ENCODE measurements at places on chromosomes 3 and 15. TPM values are rescaled to one million over a fixed set of nuclear protein-coding genes. Genes with fewer than 3 reads are reported as not detected.

Gene CAV3
- polyA plus RNA-seq, result 337 TPM

Gene ABHD2
- 22.0 TPM for polyA plus RNA-seq

Gene ASB14
- 1.1 TPM for polyA plus RNA-seq

Gene VWA5B2
- 0.63 TPM for polyA plus RNA-seq

Gene ADIPOQ
- polyA plus RNA-seq, result 7.3 TPM

Gene MESP1
- polyA plus RNA-seq, result 1.3 TPM

Gene GRAMD1C
- polyA plus RNA-seq, result 1.7 TPM

Gene TLR9
- polyA plus RNA-seq, result 0.28 TPM

Gene SI
- not detected for polyA plus RNA-seq

Gene ST3GAL6
- polyA plus RNA-seq, result 5.7 TPM

Gene GPR87
- polyA plus RNA-seq, result not detected

Gene HIGD2B
- not detected for polyA plus RNA-seq

Gene GCSAM
- polyA plus RNA-seq, result 0.80 TPM

Gene LHFPL4
- polyA plus RNA-seq, result 0.04 TPM

Gene PARP15
- 2.8 TPM for polyA plus RNA-seq

Gene TTLL13
- not detected for polyA plus RNA-seq

Gene CPN2
- 0.09 TPM for polyA plus RNA-seq

DNA sequence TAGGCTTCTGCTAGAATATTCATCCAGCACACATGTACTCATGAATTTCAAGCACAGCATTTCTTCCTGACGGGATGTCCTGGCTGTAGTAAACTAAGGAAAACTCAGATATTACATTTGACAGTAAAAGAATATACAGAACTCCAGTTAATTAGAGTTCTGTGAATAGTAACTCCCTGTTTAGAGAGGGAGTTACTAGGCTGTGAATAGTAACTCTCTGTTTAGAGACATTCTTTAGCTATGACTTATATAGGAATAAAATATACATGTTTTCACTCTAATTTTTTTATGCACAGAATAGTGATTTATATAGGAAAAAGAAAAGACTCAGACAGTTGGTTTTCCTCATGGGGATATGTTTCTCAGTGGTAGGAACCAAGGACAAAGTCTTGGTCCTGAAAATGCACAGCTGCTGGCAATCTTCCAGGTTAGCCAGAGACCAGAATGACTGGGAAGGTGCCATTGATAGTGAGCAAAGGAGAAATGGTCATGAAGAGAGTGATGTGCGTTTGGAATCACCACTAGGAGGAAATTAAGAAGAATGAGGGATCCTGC is 480.7 kb upstream of the THBS1 start:
- no peak for DNase-seq

DNA sequence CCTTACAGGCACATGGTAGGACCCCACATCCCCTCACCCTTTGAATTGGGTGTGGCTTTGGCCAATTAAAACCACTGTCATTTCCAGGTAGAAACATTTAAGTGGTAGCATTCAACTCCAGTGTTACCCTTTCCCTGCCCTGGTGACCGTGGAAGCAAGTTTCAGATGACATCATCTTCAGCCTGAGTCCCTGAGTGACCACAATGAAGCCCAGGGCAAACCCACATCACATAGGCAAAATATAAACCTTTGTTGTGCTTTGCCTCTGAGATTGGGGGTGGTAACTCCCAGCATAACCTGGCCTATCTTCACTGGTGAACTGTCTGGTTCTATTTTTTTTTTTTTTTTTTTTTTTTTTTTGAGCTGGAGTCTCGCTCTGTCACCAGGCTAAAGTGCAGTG is 404.0 kb upstream of the WNT5A start:
- DNase-seq, result no peak

GRCh38 chr3:147311716-147312115 is 94.6 kb downstream of the ZIC4 start:
- DNase-seq, result no peak

DNA sequence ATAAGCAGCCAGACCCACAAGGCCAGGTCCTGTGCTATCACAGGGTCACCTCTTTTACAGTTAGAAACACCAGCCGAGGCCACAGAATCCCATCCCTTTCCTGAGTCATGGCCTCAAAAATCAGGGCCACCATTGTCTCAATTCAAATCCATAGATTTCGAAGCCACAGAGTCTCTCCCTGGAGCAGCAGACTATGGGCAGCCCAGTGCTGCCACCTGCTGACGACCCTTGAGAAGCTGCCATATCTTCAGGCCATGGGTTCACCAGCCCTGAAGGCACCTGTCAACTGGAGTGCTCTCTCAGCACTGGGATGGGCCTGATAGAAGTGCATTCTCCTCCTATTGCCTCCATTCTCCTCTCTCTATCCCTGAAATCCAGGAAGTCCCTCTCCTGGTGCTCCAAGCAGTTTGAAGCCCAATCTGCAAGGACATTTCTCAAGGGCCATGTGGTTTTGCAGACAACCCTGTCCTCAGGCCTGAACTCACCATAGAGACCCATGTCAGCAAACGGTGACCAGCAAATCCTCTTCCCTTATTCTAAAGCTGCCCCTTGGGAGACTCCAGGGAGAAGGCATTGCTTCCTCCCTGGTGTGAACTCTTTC is 39.6 kb downstream of the TGM4 start:
- DNase-seq, result peak; percentile 34

DNA sequence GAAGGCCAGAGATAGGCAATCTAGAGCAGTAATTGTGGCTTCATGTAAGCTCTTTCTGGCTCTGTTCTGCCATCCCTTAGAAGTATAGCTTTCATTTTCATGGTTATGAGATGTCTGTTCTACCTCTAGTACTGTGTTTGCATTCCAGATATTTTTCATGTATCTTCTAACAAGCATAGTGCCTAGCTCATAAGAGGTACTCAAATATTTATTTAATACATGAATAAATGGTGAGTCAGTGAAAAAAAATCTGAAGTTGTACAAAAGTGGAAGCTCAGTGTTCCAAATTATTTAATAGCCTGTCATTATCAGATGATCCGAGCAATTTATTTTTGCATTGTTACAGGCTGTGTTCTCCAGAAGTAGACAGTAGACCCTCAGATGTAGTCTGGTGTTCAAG is 64.3 kb downstream of the OXSM start:
- DNase-seq, result no peak

DNA sequence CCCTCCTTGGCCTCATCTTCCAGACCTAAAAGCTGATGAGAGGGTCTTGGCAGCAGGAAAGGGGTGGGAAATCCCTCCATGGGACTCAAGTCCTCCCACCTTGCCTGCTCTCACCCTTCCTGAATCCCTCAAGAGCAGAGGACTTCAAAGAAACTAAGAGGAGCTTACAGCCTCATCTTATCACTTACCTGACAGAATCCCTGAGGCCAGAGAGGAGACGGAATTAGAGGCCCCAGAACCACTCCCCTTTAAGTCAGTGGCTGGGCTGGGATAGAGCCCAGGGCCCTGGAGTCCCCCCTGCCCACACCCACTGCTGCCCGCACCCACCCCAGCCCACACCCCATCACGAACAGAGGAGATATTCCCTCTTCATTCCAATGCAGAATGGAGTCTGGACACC is 15.2 kb downstream of the LOXL1 start:
- DNase-seq, result no peak

DNA sequence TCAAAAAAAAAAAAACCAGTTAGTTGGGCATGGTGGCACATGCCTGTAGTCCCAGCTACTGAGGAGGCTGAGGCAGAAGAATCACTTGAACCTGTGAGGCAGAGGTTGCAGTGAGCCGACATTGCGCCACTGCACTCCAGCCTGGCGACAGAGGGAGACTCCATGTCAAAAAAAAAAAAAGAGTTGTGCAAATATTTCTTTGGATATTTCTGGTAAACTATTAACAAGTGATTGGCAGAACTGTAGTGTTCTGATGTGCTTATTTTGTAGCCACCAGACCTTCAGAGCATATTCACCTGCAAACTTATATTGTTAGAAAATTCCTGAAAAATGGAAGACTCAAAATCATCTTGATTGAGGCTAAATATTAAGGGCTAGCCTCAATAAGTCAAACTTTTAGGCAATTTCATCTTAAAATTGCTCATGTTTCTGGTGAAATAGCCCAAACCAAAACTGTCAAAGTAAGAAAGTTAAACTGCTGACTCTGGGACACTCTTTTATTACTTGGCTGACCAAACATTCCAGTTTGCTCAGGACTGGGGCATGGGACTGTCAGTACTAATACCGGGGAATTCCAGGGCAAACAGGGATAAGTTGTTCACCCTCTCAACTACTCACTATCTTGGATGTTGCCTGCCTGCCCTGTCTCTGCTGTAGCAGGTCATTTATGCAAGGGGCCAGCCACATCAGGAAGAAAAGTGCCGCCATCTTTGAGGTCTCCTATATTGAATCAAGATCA is 37.0 kb downstream of the ABHD2 start:
- no peak for DNase-seq

GRCh38 chr3:169429328-169429727 is 234.2 kb downstream of the MECOM start:
- DNase-seq, result no peak

GRCh38 chr3:71726146-71726545 is 944 bp upstream of the EIF4E3 start:
- no peak for DNase-seq

DNA sequence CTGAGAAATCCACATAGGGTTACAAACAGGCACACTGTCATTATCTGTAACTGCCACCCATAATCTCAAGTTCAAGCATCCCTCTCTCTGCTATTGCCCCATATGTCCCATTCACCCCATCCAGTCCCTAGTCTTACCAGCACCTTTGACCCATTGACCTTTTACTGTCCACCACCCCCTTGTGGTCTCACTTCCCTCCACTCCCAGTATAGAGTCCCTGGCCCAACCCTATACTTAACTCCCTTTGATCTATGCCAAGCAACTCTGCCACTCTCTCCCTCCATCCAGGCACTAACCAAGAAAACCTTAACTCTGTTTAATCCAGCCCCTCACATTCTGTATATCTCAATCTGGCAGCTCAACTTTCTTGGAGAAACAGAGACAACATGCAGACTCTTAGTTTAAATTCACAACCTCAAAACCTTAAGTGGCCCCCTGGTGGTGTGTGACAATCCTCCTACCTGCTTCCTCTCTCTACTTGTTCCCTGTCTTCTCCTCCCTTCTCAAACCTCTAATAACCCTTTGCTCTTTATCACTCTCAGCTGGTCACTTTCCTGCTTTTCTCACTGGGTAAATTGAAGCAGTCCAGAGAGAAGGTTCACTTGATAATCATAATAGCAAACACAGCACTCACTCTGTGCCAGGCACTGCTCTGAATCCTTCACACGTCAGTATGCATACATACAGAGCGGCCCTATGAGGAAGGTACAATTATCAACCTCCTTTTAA is 162.7 kb downstream of the STT3B start:
- no peak for DNase-seq

- no peak for DNase-seq
Observed at GRCh38 chr3:10417847-10418246, 87.5 kb downstream of the ATP2B2 start.

- no peak for DNase-seq
Observed at GRCh38 chr3:99175276-99175812, 273.8 kb upstream of the DCBLD2 start.

- no peak for DNase-seq
Observed at GRCh38 chr3:123993818-123994217, 1.9 kb upstream of the ROPN1 start.

- no peak for DNase-seq
Observed at GRCh38 chr3:42339321-42339720, 71.1 kb downstream of the LYZL4 start.

DNA sequence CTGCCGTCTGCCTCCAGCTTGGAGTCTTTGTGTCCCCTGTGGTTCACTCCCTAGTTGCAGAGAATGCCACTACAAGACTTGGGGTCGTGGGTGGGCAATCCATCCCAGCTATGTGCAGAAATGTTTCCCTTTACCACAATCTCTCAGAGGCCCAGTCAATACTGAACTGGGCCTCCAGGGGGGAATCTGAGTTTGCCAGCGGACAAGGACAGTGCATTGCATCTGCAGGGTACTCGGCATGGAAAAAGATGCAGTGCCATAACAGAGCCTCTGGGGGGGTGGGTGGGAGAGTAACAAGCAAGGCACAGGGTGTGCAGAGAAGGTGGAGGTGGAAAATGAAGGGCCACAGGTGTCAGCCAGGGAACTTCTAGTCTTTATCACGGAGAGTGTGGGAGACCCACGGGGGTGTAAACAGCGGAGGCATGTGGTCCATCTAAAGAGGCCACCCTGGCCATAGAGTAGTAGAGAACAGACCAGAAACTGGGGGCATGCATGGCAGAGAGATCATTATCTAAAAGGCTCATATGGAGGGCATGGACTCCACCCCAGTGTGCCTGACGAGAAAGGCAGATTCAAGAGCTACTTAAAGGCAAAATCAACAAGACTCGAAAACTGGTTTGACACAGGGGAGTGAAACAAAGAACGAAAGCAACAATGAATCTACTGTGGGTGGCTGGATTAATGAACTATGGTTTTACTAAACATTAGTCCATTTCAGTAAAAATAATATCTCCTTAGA is 182.4 kb downstream of the ANXA2 start:
- DNase-seq, result no peak

DNA sequence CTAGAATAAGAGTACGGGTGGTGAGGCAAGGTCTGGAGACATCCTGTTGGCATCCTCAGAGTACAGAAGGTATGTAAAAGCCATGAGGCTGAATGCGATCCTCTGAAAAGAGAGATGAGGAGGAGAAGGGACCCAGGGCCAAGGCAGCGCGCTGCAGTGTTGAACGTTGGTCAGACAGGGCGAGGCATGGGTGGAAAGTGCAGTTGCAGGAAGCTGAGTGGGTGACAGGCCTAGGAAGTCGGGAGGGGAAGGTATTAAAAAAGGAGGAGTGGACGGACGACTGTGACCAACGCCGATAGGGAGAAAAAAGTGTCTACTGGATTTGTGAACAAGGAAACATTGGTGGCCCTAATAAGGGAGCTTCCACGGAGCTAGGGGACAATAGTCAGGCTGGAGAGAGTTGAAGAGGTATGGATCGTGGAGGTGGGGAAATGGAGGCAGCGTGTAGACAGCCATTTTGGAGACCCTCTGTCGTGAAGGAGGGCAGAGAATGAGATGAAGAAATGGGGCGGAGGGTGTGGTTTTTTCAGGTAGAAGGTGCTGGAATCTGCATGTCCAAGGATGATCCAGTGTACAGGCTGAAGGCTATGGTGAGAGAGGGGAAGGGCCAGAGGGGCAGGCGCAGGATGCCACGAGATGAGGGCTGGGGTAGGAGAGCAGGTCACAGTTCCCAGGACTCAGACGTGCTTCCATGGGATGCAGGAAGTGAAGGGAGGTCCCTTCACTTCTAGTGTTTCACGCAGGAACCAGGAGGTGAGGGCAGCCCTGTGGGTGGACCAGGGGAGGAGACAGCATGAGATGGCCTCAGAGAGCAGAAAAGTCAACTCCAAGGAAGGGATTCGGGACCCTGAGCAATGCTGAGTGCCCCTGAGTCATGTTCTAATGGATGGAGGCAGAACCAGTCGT is 115.9 kb downstream of the ASB7 start:
- DNase-seq, result no peak

DNA sequence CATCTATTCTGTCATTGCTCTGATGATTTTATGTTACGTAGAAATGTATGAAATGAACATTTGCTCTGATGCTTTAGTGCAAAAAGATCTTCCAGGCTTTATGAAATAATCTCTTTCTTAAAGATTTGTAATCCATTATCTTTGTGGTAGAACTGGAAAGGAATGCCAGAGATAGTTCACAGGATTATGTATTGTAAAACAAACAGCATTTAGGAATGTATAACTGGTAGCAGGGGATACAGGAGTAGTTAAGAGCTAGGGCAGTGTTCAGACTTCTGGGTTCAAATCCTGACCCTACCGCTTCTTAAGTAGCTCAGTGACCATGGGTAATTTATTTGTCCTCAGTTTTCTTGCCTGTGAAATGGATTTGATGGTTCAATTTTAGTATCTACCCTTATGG is 429.8 kb upstream of the TPM1 start:
- no peak for DNase-seq

- no peak for DNase-seq
Observed at GRCh38 chr3:23797491-23797890, 8.3 kb upstream of the UBE2E1 start.

GRCh38 chr3:66489115-66489514 is 11.7 kb downstream of the LRIG1 start:
- DNase-seq, result no peak

Measured in hindlimb muscle (tissue), 1 donor.